ENCODE measurements at places on chromosomes 2 and 18.

DNA sequence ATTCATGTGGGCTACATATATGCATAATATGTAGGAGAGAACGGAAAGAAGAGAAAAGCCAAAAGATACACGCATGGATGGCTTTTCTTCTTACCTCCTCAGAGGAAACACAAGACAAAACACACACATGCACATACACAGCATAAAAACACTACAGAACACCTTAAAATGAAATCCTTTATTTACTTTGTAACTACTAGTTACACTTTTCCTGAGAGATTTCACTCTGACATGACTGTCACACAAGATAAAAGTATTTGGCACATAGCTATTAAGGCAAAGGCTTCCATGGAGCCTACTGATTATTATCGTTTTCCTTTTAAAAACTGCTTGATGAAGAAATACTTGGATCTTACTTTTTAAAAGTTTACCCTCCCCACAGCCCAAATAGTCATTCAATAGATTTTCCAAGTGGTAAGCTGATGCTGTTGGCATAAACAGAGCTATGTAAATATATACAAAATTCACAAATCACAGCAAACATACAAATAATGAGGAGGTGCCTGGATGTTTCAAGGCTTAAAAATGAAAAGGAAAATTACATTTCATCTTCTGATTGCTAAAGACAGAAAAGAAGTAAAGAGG is 8.6 kb downstream of the ZEB2 start:
- DNase-seq = no peak

DNA sequence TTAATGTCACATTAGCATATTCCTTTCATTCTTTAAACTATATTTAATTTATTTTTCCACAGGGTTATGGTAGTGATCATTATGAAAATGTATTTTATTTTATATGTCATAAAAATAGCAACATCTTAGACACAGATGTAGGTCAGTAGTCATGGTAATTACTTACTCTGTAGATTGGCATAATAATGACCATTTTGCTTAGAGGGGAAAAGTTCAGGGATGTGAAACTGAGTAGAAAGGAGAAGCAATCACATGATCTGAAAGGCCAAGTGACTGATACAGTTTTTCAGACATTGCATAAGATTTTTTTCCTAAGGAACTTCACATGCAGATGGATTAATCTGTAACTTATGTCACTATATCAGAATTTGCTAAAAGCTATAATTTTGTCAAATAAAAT is 286.9 kb downstream of the CTNNA2 start:
- no peak for DNase-seq

DNA sequence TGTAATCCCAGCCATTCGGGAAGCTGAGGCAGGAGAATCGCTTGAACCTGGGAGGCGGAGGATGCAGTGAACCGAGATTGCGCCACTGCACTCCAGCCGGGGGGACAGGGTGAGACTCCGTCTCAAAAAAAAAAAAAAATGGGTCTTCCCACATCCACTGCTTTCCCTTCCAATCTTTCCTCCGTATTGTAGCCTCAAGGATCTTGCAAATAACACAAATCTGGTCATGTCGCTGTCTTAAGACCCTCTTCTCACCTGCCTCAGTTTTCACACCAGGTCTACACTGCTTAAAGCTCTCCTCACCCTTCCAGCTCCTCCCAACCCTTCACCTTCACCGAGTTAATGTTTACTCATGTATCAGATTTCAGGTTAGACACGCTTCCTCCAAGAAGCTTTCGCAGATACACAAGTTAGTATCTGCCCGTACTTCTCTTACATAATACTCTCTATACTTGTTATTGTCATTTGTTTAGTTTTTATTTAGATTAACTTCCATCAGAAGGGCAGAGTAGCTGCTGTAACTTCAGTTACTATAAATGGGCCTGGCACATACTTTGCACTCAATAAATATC is 1.5 kb downstream of the IER3IP1 start:
- no peak for DNase-seq

- DNase-seq = no peak
These were observed 157.0 kb upstream of the NDUFV2 start for GRCh38 chr18:8945514-8945913.

DNA sequence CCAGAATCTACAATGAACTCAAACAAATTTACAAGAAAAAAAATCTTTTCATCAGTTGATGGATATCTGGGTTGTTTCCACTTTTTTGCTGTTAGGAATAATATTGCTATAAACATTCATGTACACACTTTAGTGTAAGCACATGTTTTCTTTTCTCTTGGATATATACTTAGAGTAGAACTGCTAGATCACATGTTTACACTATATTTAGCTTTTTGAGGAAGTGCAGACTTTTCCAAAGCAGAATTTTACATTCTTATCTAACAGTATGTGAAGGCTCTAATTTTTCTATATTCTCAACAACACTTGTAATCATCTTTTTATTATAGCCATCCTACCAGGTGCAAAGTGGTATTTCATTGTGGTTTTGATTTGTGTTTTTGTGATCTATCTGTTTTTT is 103.6 kb upstream of the RMP24 start:
- no peak for DNase-seq

- no peak for DNase-seq
These were observed 28.0 kb downstream of the UBE2E3 start for GRCh38 chr2:181008407-181008806.

DNA sequence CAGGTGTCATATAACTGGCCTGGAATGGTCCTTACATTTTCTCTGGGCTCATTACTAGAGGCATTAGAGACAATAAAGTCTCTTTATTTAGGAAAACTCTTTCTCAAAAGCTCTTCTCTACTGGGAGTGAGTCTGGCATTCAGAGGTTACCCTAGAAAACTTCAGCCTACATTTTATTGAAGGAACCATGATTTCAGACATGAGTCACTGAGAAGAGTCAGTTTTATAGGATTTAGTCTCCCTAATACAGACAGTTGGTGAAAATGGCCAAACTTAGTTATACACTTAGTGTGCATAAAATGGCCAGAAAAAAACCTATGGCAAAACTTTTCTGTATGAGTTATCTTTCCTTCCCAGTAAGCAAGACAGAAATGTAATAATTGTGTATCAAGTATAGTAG is 689.4 kb downstream of the ZEB2 start:
- no peak for DNase-seq

DNA sequence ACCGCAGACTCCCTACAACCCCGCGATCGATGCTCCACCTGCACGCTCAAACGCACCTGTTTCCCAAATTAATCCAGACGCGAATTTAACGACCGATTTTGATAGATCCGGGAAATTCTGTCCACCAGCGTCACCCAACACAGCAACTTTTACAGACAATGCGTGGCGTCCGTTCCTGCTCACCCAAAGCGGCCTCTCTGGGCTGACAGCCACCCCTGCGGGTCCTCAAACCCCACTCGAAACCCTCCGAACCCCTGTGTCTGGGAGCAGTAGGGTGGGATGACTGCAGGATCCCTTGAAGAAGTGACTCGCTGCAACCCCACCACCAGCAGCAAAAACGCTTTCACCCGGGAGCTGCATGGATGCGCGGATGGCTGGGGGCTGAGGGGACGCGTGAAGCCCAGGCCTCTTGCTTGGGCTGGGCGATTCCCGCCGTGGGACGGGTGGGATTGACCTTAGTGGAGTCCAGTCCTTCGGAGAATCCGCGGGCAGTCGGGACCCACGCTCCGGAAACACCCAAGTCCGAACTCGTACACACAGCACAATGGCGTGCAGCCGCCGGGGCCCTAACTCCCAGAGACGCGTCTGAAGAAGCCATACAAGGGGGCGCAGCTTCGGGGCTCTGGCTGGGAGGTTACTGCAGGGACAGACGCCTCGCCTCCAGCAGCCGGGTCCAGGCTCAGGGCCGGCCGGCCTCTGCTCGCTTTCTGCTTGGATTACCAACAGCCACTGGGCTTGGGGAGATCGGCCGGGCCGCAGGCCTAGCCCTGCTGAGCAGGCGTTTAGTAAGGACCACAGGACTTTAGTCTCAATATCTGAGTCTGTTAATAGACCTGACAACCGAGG is 31.1 kb upstream of the ATP6V1B1 start:
- no peak for DNase-seq

DNA sequence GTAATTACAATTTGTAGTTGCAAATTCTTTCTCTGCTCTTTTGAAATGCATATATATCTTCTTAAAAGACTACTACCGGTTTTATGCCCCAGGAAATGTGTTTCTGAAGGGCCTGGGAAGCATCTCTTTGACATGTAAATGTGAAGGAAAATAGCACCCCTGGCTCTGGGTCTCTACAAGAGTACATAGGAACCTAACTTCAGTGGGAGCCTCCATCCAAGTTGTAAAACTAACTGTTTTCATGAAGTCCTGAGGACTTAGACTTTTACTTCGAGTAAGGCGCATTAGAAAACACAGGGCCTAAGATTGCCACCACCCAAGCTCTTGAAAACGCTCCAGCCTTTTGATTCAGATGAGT is 99.4 kb downstream of the CBLN2 start:
- no peak for DNase-seq

DNA sequence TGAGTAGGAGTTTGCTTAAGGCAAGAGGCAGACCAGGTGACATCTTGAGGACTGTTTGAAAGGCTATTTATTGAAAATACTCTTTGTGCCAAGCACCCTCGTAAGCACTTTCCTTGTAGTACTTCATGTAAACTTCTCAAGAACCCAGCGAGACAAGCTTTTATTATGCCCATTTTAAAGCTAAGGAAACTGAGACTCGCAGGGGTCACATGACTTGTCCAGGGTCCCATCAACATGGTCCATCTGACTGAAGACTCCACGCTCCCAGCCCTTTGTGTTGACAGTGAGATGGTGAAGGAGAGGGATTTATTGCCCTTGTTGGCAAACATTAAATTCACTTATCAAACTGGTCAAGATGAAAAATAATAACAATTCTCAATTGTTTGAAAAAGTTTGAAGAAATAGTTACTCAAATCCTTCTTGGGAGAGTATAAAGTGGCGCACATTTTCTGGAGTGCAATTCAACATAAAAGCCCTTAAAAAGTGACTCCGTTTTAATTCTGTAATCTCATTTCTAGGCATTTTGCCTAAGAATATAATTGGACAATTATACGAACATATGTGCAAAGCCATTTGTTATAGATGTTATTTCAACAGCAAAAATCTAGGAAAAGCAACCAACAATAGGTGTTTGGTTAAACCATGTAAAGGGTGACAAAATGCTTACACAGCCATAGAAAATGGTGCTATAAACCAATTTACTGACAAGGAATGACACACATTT is 270.5 kb upstream of the NCKAP5 start:
- no peak for DNase-seq

DNA sequence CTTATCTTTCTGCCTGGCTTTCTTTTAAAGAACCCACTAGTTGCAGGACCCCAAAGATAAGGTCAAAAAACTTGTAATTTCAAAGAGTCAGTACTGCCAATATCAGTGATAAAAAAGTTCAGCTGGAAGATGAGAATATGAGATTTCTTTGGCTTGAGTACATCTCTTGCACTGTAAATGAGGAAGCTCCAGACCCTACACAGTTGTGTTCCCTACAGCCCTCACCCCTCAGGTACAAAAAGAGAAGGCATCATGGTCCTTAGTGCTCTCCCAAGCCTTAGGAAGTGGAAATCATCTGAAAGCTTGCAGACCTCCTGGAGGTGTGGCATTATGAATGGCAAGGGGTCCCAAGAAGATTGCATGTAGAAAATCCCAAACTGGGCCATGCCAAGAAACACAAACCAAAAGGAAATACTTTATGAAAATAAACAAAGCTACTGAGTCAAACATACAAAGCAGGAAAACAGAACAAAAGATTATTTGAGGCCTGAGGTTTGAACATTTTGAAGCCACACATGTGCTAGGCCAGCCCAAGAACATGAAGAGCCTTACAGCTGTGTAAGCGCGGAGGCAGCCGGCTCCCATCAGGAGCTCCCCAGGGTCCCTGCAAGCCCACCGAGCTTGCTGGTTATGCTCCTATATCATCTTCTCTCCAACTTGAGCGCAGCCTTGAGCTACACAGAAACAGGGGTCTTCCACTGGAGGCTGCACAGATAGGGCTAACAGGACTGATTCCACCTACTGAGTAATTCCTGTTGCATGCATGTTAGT is 217.0 kb downstream of the OSR1 start:
- no peak for DNase-seq

DNA sequence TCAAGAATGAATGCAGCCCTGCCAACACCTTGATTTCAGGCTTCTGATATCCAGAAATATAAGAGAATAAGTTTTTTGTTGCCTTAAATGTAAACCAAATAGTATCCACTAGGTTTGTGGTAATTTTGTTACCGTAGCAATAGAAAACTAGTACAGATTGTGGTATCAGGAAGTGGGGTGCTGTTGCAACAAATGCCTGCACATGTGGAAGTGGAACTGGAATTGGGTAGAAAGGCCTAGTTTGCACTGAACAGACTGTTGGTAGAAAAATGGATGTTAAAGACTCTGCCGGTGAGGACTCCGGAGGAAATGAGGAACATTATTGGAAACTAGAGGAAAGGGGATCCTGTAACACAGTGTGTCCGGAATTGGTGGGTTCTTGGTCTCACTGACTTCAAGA is 145.8 kb upstream of the MGAT5 start:
- DNase-seq = no peak

- no peak for DNase-seq
These were observed 687.3 kb downstream of the NRXN1 start for GRCh38 chr2:50344509-50345106.

DNA sequence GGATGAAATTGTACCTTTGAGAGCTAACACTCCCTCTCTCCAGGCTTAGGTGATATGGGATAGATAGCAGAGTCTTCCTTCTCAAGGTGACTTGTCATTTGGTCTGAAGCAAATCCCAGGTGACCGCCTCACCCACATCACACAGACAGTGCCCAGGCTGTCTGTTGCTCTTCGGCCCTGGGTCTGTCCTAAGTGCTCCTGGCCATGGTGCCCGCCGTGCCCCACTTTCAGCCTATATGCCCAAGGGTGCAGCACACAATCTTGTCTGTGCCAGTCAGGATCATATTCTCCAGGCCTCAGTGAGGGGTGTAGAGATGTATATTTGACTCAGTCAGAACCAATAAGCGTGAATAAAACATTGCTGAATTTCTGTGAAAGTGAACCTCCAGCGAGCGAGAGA is 326.8 kb downstream of the DYSF start:
- DNase-seq = no peak

DNA sequence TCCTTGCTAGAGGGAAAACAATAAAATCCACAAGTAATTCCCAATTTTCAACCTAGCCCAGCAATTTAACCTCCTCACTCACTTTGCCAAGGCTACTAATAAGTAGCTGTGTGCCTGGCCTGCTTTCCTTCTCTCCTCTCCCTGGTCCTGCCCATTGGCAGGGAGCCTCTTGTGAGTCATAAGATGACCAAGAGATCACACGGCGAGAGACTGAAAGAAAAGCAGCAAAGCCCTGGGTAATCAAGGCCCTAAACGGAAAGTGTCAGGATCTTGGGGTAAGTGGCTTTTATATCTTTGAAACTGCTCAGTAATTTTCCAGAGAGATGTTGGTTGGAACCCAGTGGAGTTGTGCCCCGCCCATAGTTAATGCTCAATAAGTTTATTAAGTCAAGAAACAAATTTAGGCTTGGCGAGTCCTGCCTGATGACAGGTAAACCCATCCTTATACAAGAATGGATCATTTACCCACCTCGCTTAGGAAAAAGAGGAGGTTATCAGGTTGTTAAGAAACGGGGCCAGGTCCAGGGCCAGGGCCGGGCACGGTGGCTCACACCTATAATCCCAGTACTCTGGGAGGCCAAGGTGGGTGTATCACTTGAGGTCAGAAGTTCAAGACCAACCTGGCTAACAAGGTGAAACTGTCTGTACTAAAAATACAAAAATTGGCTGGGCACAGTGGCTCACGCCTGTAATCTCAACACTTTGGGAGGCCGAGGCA is 10.0 kb upstream of the ADAM17 start:
- no peak for DNase-seq

All from stimulated activated CD8-positive, alpha-beta memory T cell treated with anti-CD3 and anti-CD28 coated beads, Interleukin-15, amount 100 ng/mL, for 1 hour (primary cell).